ENCODE measurements at places on chromosomes 13 and 19.

GRCh38 chr19:56900573-56901097, 60.1 kb upstream of the PEG3 start:
- DNase-seq = no peak
- no peaks in the 10 kb centered on the region for H3K4me1 ChIP-seq
- H3K36me3 ChIP-seq = no peaks in the 10 kb centered on the region
- H3K4me3 ChIP-seq = no peak overlapping the region
- H3K27me3 ChIP-seq = no peaks in the 10 kb centered on the region

DNA sequence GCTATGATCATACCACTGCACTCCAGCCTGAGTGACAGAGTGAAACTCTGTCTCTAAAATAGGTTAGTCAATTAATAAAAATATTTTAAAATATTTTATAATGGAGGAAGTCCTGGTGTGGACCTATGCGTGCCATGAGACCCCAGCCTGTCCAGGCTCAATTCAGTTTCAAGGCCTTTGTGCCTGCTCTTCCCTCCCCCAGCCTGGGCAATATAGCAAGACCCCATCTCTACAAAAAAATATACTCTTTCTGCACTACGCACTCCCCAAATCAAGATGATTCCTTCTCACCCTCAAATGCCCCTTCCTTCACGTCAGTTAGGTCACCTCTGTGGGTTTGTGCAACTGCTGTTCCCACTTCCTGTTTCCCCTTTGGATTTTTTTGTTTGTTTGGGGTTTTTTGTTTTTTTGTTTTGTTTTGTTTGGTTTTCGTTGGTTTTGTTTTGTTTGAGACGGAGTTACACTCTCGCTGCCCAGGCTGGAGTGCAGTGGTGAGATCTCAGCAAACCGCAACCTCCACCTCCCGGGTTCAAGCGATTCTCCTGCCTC, 1.4 kb upstream of the HSH2D start:
- H3K4me1 ChIP-seq = no peaks in the 10 kb centered on the region
- no peak for DNase-seq
- peak overlapping the region; percentile 35 for H3K27ac ChIP-seq
- H3K27me3 ChIP-seq = no peaks in the 10 kb centered on the region
- no peaks in the 10 kb centered on the region for H3K36me3 ChIP-seq

DNA sequence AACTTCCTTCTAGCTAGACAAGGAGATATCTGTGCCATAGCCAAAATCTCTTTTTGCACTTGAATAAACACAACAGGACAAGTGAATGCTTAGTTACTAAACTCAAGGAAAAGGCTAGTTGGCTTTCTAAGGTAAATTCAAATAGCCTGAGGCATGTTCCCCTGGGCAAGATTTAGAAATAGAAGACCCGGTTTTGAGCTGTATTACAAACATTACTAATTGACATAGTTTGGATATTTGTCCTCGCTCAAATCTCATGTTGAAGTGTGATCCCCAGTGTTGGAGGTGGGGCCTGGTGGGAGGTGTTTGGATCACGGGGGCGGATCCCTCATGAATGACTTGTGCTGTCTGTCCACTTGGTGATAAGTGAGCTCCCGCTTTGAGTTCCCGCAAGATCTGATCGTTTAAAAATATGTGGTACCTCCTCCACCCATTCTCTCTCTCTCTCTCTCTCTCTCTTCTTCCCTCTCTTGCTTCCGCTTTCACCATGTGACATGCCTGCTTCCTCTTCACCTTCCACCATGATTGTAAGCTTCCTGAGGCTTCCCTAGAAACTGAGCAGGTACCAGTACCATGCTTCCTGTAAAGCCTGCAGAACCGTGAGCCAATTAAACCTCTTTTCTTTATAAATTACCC, 3.9 kb upstream of the KBTBD6 start:
- no peak overlapping the region for H3K4me3 ChIP-seq
- no peaks in the 10 kb centered on the region for H3K36me3 ChIP-seq
- no peaks in the 10 kb centered on the region for H3K4me1 ChIP-seq
- no peak for DNase-seq

- H3K27ac ChIP-seq = no peak overlapping the region
- H3K27me3 ChIP-seq = no peaks in the 10 kb centered on the region
- peak overlapping the region; percentile 18 for H3K4me3 ChIP-seq
- peak; percentile 90 for DNase-seq
- H3K4me1 ChIP-seq = peaks cover 6% of the 10 kb centered on the region
Measured at GRCh38 chr13:79393564-79394249, 12.3 kb downstream of the RBM26 start.

- H3K4me3 ChIP-seq = no peak overlapping the region
- no peaks in the 10 kb centered on the region for H3K27me3 ChIP-seq
- no peaks in the 10 kb centered on the region for H3K36me3 ChIP-seq
- DNase-seq = no peak
Measured at GRCh38 chr19:41189425-41190065, 3.5 kb upstream of the CYP2S1 start.

DNA sequence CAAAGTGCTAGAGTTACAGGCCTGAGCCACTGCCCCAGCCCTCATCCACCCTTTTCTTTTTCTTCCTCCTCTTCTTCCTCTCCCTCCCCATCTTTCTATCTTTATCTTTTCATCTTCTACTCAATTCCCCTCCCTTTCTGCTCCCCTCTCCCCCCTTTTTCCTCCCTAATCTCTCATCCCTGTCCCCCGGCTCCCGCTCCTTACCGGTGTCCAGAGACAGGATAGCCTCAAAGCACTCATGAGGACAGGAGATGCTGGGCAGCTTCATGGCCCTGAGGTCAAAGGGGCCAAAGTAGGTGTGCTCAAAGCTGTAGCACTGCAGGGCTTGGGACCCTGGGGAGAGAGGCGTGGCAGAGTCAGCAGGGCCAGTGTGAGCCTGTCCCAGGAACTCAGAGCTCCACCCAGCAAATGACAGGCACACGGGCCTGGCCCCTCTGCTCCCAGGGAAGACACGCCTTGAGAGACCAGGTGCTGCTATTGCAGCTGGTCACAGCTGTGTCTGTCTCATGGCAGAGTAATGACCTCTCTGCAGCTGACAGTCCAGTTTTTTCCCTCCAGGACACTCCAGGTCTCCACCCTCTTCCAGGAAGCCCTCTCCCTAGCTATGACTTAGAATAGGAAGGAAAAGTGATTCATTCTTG, 2.6 kb downstream of the LYPD5 start:
- no peak overlapping the region for H3K4me3 ChIP-seq
- no peaks in the 10 kb centered on the region for H3K36me3 ChIP-seq
- DNase-seq = peak; percentile 63
- H3K27me3 ChIP-seq = no peaks in the 10 kb centered on the region

GRCh38 chr13:79226250-79226649, 179.8 kb downstream of the RBM26 start:
- no peak for DNase-seq
- no peaks in the 10 kb centered on the region for H3K27me3 ChIP-seq
- no peak overlapping the region for H3K27ac ChIP-seq
- H3K4me3 ChIP-seq = no peak overlapping the region
- no peaks in the 10 kb centered on the region for H3K36me3 ChIP-seq

GRCh38 chr13:44300895-44301638, 72.6 kb upstream of the SERP2 start:
- no peak overlapping the region for H3K4me3 ChIP-seq
- H3K27ac ChIP-seq = no peak overlapping the region
- H3K4me1 ChIP-seq = peaks cover 2% of the 10 kb centered on the region
- no peaks in the 10 kb centered on the region for H3K36me3 ChIP-seq
- DNase-seq = no peak

- no peak overlapping the region for H3K4me3 ChIP-seq
- H3K36me3 ChIP-seq = no peaks in the 10 kb centered on the region
- peak; percentile 16 for DNase-seq
- no peak overlapping the region for H3K27ac ChIP-seq
- H3K27me3 ChIP-seq = no peaks in the 10 kb centered on the region
- H3K4me1 ChIP-seq = no peaks in the 10 kb centered on the region
Measured at GRCh38 chr13:114080739-114081561, 51.5 kb downstream of the RASA3 start.

DNA sequence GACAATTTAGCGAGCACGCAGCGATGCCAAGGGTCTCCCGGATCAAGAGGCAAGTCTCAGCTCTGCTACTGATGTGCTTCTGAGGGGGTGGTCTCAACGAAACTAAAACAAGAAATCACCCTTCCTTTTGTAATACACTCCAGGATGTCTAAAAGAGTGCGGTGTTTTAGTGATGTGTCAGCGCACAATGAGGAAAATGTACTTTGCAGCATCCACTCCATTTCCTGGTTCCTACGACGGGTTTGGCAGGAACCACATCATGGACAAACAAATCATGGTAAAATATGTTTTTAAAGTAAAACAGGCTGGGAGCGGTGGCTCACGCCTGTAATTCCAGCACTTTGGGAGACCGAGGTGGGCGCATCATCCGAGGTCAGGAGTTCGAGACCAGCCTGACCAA, 154.0 kb upstream of the TSC22D1 start:
- no peak for DNase-seq
- no peaks in the 10 kb centered on the region for H3K36me3 ChIP-seq
- no peak overlapping the region for H3K4me3 ChIP-seq
- H3K27me3 ChIP-seq = no peaks in the 10 kb centered on the region
- no peaks in the 10 kb centered on the region for H3K4me1 ChIP-seq
- H3K27ac ChIP-seq = no peak overlapping the region

DNA sequence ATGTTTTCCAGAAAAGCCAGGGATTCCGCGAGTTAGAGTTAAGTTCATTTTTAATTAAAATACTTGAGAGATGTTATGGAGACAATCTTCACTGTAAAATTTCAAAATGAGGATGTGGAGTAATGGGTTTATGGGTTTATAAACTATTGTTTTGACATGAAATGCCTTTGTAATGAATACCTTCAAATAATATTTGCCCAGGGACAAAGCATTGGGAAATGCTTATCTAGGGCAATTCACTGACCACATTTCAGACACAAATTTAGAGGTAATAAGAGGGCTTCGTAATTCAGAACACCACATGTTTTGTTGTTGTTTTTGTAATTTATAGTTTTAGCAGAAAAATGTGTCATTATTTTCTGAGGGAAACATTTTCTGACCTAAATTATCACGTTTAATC, 241.1 kb upstream of the ATXN8OS start:
- no peak overlapping the region for H3K4me3 ChIP-seq
- no peaks in the 10 kb centered on the region for H3K36me3 ChIP-seq
- no peak for DNase-seq
- no peaks in the 10 kb centered on the region for H3K27me3 ChIP-seq
- no peak overlapping the region for H3K27ac ChIP-seq

DNA sequence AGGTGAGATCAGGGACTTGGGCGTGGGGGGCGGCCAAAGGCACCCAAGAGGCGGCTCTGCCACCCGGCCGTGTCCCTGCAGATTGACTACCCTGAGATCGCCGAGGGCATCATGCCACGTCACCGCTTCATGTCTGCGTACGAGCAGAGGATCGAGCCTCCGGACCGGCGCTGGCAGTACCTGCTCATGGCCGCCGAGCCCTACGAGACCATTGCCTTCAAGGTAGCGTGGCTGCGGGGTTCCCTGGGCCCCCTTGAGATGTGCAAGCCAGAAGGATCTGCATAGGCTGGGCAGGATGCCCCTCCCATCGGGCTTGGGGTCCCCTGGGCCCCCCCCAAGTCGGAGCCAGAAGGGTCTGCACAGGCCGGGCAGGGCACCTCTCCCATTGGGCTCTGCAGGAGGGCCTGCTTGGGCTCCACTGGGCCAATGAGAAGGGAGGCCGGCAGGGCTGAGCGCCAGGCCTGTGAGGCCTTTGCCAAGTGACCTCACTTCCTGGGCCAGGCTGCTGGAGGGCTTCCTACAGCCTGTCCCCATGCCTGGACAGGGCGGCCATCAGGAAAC, 2.2 kb upstream of the AMH start:
- peaks cover 24% of the 10 kb centered on the region for H3K27me3 ChIP-seq
- H3K27ac ChIP-seq = no peak overlapping the region
- H3K36me3 ChIP-seq = no peaks in the 10 kb centered on the region
- no peak overlapping the region for H3K4me3 ChIP-seq
- DNase-seq = no peak
- peaks cover 9% of the 10 kb centered on the region for H3K4me1 ChIP-seq

DNA sequence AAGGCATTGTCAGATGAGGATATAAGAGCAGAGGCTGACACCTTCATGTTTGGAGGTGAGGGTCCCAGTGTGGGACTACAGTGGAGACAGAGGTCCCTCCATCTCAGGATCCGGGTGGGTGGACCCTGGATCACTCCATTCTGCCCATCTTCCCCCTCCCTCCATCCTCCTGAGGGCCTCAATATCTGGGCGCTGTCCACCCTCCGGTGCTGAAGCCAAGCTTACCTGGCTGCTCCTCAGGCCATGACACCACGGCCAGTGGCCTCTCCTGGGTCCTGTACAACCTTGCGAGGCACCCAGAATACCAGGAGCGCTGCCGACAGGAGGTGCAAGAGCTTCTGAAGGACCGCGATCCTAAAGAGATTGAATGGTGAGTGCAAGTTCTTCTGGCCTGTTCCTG, 11.9 kb downstream of the CYP4F12 start:
- H3K36me3 ChIP-seq = no peaks in the 10 kb centered on the region
- no peak overlapping the region for H3K27ac ChIP-seq
- no peak overlapping the region for H3K4me3 ChIP-seq
- no peaks in the 10 kb centered on the region for H3K4me1 ChIP-seq

DNA sequence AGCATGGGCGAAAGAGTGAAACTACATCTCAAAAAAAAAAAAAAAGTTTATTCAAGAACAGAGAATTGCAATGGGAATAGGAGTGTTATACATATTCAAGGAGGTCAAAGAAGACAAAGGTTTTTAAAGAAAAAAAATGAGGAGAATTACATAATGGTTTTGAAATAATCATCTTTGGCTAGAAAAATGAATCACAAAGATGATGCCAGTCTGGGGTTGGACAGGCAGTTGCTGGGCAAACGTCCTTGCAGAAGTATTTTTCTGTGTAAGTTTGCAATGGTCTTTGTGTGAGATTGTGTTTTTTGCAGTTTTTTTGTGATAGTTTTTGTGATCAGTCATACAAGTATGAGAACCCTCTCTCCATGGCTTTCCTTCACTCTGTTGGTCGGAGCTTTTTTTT, 23.7 kb downstream of the LYPD3 start:
- H3K4me1 ChIP-seq = peaks cover 8% of the 10 kb centered on the region
- DNase-seq = no peak
- H3K4me3 ChIP-seq = no peak overlapping the region
- H3K27me3 ChIP-seq = no peaks in the 10 kb centered on the region
- no peak overlapping the region for H3K27ac ChIP-seq
- no peaks in the 10 kb centered on the region for H3K36me3 ChIP-seq

GRCh38 chr13:102002287-102002686, 399.6 kb downstream of the FGF14 start:
- no peak overlapping the region for H3K27ac ChIP-seq
- no peaks in the 10 kb centered on the region for H3K4me1 ChIP-seq
- H3K27me3 ChIP-seq = no peaks in the 10 kb centered on the region

GRCh38 chr13:107801621-107802020, 413.7 kb downstream of the LIG4 start:
- H3K27me3 ChIP-seq = no peaks in the 10 kb centered on the region
- H3K27ac ChIP-seq = no peak overlapping the region
- no peak for DNase-seq
- no peaks in the 10 kb centered on the region for H3K36me3 ChIP-seq
- H3K4me3 ChIP-seq = no peak overlapping the region

GRCh38 chr19:6800991-6801484, 28.5 kb downstream of the VAV1 start:
- DNase-seq = no peak
- no peaks in the 10 kb centered on the region for H3K27me3 ChIP-seq
- H3K4me3 ChIP-seq = peak overlapping the region; percentile 47
- H3K4me1 ChIP-seq = peaks cover 12% of the 10 kb centered on the region
